Activated CD4-positive, alpha-beta T cell treated with anti-CD3 and anti-CD28 coated beads, Interleukin-2, amount 10 ng/mL, durations not matched to agents 7 days and 5 days (primary cell): ENCODE measurements at places on chromosomes 13 and 19. TPM values are rescaled to one million over a fixed set of nuclear protein-coding genes. Genes with fewer than 3 reads are reported as not detected.

CEACAM8 gene
- total RNA-seq: not detected

C13orf46 gene
- 9.8 TPM for total RNA-seq

ERICH6B gene
- total RNA-seq: not detected

PDX1 gene
- total RNA-seq: not detected

FBN3 gene
- total RNA-seq: not detected

GRCh38 chr13:52421216-52421615 lies 15.2 kb upstream of the THSD1 start:
- H3K27me3 ChIP-seq: no peaks in the 10 kb centered on the region
- peaks cover 44% of the 10 kb centered on the region for H3K36me3 ChIP-seq
- H3K4me1 ChIP-seq: peaks cover 4% of the 10 kb centered on the region
- H3K4me3 ChIP-seq: no peak overlapping the region
- no peak for DNase-seq

- no peak overlapping the region for H3K4me3 ChIP-seq
- no peak overlapping the region for H3K27ac ChIP-seq
- H3K4me1 ChIP-seq: peaks cover 2% of the 10 kb centered on the region
- DNase-seq: peak; percentile 75
- no peaks in the 10 kb centered on the region for H3K27me3 ChIP-seq
Observed at GRCh38 chr19:4233282-4233853, 4.0 kb downstream of the EBI3 start.

DNA sequence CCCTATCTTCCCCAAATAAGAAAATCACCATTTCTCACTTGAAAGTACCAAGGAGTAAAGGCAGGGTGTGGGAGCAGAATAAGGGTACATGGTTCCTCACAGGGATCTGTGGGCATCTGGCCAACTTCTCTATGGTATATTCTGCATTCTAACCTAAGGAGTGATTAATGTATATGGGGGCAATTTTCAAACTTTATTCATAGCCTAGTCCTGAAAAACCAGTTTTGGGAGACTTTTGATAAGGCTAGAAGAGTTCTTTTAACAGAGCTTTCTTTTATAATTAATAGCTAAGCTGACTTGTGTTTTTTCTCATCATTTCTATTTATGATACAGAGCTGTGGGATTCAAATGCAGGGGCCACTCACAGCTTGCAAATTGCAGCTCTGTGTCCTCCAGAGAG lies 852 bp downstream of the SCEL start:
- no peaks in the 10 kb centered on the region for H3K4me1 ChIP-seq
- no peak overlapping the region for H3K27ac ChIP-seq
- DNase-seq: no peak
- H3K36me3 ChIP-seq: no peaks in the 10 kb centered on the region
- H3K27me3 ChIP-seq: peaks cover 11% of the 10 kb centered on the region

- no peaks in the 10 kb centered on the region for H3K27me3 ChIP-seq
- DNase-seq: peak; percentile 28
- H3K36me3 ChIP-seq: peaks cover 47% of the 10 kb centered on the region
- peak overlapping the region; percentile 98 for H3K27ac ChIP-seq
- H3K4me3 ChIP-seq: peak overlapping the region; percentile 95
- peaks cover 48% of the 10 kb centered on the region for H3K4me1 ChIP-seq
Observed at GRCh38 chr19:55257461-55258420, 1.1 kb downstream of the PPP6R1 start.

GRCh38 chr19:3766520-3766919 lies 4.0 kb downstream of the MRPL54 start:
- peak overlapping the region; percentile 87 for H3K27ac ChIP-seq
- peak; percentile 38 for DNase-seq
- peaks cover 23% of the 10 kb centered on the region for H3K36me3 ChIP-seq
- H3K4me1 ChIP-seq: peaks cover 29% of the 10 kb centered on the region
- no peaks in the 10 kb centered on the region for H3K27me3 ChIP-seq

GRCh38 chr19:50371914-50372475 lies 4.3 kb upstream of the NR1H2 start:
- H3K27ac ChIP-seq: no peak overlapping the region
- DNase-seq: no peak
- H3K4me3 ChIP-seq: no peak overlapping the region

GRCh38 chr19:18436671-18437490 lies 1.1 kb downstream of the ISYNA1 start:
- DNase-seq: peak; percentile 73
- H3K36me3 ChIP-seq: peaks cover 15% of the 10 kb centered on the region
- peak overlapping the region; percentile 54 for H3K27ac ChIP-seq
- H3K4me3 ChIP-seq: peak overlapping the region; percentile 64
- no peaks in the 10 kb centered on the region for H3K27me3 ChIP-seq
- peaks cover 34% of the 10 kb centered on the region for H3K4me1 ChIP-seq

GRCh38 chr13:26838821-26839220 lies 78.2 kb upstream of the GPR12 start:
- DNase-seq: no peak
- H3K27me3 ChIP-seq: peaks cover 18% of the 10 kb centered on the region
- no peak overlapping the region for H3K4me3 ChIP-seq
- no peak overlapping the region for H3K27ac ChIP-seq
- H3K4me1 ChIP-seq: no peaks in the 10 kb centered on the region
- H3K36me3 ChIP-seq: no peaks in the 10 kb centered on the region

DNA sequence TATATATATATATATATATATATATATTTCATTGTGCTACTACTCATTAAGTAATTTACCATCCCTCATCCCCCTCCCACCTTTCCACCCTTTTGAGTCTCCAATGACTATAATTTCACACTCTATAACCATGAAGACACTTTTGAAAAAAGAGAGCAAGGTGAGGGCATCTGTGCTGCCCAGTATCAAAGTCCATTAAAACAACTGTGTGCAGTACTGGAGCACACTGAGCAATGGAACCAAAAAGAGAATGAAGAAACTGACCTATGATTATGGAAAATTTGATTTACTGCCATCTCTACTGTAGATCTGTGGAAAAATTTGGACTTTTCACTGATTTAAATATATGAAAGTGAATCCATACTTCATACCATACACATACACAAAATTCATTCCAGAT lies 217.9 kb downstream of the COL4A1 start:
- DNase-seq: no peak
- H3K27ac ChIP-seq: no peak overlapping the region
- H3K36me3 ChIP-seq: no peaks in the 10 kb centered on the region
- H3K4me1 ChIP-seq: no peaks in the 10 kb centered on the region

DNA sequence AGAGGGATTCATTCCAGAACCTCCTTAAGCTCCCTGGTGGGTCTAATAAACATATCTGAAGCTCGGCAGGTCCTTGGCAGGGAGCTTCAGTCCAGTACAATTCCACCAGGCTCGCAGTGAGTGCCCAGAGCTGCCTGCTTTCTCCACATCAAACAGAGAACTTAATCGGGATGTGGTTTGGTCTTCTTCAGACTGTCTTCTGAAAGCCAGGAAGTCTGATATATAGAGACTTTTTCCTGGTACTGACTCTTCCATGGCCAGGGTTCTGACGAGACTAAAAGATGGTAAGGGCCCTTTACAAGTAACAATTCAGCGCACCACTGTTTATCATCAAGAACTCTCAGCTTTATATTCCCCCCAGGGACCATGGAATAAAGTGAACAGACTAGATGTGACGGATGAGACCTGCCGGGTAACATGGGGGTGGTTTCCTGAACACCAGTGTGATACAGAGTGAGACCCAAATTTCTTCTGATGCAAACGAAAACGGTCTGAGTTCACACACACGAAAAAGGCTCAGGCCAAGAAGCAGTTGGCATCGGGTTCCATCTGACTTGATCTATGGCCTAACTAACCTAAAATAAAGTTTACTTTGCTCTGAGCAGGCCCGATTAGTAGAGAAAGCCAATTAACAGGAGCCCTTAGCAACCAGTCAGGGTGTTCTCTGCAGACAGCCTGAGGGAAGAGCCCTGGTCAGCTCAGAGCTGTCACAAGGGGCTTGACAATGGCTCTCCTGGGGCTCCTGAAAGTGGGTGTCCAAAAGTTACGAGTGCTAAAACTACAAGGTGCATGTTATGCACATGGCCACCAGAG lies 29.0 kb downstream of the RANBP3 start:
- DNase-seq: peak; percentile 16
- no peaks in the 10 kb centered on the region for H3K27me3 ChIP-seq
- peak overlapping the region; percentile 93 for H3K27ac ChIP-seq

DNA sequence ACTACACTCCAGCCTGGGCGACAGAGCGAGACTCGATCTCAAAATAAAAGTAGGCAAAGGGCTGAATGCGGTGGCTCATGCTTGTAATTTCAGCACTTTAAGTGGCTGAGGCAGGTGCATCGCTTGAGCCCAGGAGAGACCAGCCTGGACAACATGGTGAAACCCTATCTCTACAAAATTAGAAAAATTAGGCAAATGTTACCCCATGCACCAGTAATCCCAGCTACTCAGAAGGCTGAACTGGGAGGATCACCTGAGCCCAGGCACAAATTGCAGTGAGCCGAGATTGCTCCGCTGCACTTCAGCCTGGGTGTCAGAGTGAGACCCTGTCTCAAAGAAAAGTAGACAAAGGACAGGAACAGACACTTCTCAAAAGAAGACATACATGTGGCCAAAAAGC lies 9.9 kb upstream of the LGALS13 start:
- no peak for DNase-seq
- H3K36me3 ChIP-seq: no peaks in the 10 kb centered on the region
- no peak overlapping the region for H3K4me3 ChIP-seq
- H3K27ac ChIP-seq: no peak overlapping the region
- peaks cover 7% of the 10 kb centered on the region for H3K27me3 ChIP-seq

GRCh38 chr19:45473367-45473681 lies 5.5 kb downstream of the FOSB start:
- DNase-seq: no peak
- no peak overlapping the region for H3K4me3 ChIP-seq
- no peaks in the 10 kb centered on the region for H3K36me3 ChIP-seq
- peaks cover 54% of the 10 kb centered on the region for H3K4me1 ChIP-seq

DNA sequence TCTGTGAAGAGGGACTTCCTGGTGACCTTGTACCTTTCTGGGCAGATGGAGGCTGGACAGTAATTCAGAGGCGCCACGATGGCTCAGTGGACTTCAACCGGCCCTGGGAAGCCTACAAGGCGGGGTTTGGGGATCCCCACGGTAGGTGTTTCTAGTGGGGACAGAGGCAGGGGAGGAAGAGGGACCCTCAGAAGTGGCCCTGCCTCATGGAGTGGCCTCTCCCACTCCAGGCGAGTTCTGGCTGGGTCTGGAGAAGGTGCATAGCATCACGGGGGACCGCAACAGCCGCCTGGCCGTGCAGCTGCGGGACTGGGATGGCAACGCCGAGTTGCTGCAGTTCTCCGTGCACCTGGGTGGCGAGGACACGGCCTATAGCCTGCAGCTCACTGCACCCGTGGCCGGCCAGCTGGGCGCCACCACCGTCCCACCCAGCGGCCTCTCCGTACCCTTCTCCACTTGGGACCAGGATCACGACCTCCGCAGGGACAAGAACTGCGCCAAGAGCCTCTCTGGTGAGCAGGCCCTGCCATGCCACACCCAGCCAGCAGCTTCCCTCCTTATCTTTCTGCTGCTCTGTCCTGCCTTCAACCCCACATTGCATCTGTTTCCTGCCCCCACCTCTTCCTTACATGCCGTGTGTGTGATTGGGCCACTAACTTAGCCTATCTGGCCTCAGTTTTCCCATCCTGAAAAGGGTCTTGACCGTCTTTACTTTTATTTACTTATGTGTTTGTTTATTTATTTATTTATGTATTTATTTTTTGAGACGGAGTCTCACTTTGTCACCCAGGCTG lies 7.3 kb downstream of the ANGPTL4 start:
- peaks cover 17% of the 10 kb centered on the region for H3K27me3 ChIP-seq
- H3K4me3 ChIP-seq: no peak overlapping the region
- H3K4me1 ChIP-seq: peaks cover 6% of the 10 kb centered on the region

GRCh38 chr13:52738719-52739467 lies 727 bp downstream of the CNMD start:
- no peak overlapping the region for H3K27ac ChIP-seq
- no peak for DNase-seq
- H3K4me3 ChIP-seq: no peak overlapping the region
- H3K36me3 ChIP-seq: no peaks in the 10 kb centered on the region

DNA sequence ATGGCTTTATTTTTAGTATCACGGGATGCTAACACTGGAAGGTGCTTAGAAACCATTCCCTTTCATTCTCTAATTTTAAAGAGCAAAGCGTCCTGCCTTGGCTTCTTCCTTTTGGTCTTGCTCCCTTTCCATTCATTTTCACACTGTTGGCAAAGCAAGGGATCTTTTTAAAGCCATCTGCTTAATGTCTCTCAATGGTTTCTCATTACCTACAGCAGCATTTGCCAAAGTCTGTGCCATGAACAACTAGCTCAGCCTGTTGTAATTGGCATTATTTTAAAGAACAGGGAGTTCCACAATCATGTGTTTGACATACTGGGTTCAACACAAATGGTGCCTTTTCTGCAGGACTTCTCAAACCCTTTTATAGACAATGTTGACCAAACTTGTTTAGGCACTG lies 444.3 kb downstream of the GPC6 start:
- DNase-seq: no peak
- no peak overlapping the region for H3K27ac ChIP-seq
- H3K27me3 ChIP-seq: no peaks in the 10 kb centered on the region
- H3K36me3 ChIP-seq: no peaks in the 10 kb centered on the region
- no peaks in the 10 kb centered on the region for H3K4me1 ChIP-seq

DNA sequence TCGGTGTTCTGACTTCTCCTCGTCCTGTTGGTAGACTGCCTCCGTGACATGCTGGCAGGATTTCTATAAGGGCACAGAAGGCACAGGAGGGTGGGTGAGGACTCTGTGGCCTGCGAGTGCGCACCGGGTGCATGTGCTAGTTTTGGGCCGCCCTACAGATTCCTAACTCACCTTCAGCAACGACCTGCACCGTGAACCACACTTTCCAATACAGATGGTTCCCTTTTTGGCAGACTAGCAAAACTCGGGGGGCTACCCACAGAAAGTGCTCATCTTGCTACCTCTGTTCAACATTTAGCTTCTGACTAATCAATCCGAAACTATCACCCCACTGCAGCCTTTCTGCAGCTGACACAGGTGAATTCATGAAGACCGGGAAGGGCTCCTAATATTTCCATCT lies 14.1 kb upstream of the AMER2 start:
- no peak overlapping the region for H3K4me3 ChIP-seq
- no peak overlapping the region for H3K27ac ChIP-seq
- peaks cover 38% of the 10 kb centered on the region for H3K27me3 ChIP-seq
- DNase-seq: no peak
- no peaks in the 10 kb centered on the region for H3K36me3 ChIP-seq

GRCh38 chr13:43036351-43037250 lies 13.2 kb downstream of the DNAJC15 start:
- H3K27ac ChIP-seq: no peak overlapping the region
- H3K4me3 ChIP-seq: no peak overlapping the region
- no peak for DNase-seq
- peaks cover 26% of the 10 kb centered on the region for H3K4me1 ChIP-seq
- H3K36me3 ChIP-seq: peaks cover 51% of the 10 kb centered on the region

DNA sequence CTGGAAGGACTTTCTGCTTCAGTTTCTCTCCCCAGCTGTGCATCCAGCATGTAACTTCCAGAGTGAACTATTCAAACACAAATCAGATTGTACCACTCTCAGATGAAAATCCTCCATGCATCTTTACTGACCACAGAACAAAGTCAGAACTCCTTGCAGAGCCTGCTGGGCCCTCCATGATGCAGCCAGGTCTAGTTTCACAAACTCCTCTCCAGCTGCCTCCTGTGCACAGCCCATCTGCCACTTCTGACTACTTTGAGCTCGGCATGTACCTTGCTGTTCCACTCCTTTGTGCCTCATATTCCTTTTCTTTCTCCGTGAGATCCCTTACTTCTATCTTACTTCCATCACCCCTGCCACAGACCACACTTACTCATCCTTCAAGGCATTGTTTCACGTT lies 31.4 kb downstream of the NALCN start:
- H3K4me3 ChIP-seq: no peak overlapping the region
- no peaks in the 10 kb centered on the region for H3K27me3 ChIP-seq
- no peak overlapping the region for H3K27ac ChIP-seq

- no peak within 1 kb of the TSS for H3K27ac ChIP-seq
- H3K4me1 ChIP-seq: peaks cover 16% of the 10 kb centered on the region
- DNase-seq: peak; percentile 17
- peak within 1 kb of the TSS; percentile 63 for H3K4me3 ChIP-seq
- peaks cover 68% of the 10 kb centered on the region for H3K27me3 ChIP-seq
Observed at GRCh38 chr13:36432106-36432544, at the start of gene CCNA1. CCNA1 (plus strand) TSS chr13:36432495; CDS start chr13:36433057, 562 bp downstream.
